ENCODE measurements at places on chromosomes 12 and 14.
A peak's percentile ranks its signal among the peaks of the same experiment; 100 is the strongest.

GRCh38 chr12:91811481-91812287 is 334.0 kb downstream of the BTG1 start:
- no peak for DNase-seq

DNA sequence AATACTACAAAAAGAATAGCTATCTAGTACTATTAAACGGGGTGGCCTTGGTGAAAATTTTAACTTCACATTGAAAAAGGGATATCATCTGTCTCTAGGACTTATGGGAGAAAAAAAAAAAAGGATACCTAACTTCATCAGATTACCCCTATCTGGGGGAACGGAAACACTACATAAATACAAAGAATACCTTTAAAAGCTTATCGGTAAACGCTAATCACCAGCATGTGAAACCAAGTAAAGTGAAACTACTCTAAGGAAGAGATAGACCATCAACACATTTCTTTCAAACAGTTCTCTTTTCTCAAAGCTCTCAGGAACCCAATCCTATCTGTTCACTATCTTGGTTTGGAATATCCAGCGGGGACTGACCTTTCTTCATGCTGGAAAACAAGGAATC is 3.5 kb downstream of the KICS2 start:
- no peak for DNase-seq

DNA sequence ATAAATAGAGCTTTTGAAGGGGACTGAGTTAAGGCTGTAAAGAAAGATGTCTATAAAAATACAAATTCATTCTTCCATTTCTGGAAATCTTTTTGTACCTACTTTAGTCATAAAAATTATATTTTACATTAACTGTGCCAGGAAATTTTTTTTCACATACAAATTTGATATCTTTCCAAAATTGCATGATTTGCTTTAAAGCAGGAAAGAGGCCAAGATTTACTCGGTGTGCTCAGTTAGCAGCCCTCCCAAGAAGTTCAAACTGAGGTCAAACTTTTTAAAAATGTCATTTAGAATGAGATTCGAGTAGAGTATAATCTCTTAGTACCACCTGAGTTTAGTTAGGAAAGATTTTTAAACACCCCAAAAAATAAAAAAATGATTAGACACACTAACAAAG is 173.2 kb upstream of the GRIP1 start:
- no peak for DNase-seq

- DNase-seq = no peak
These were observed 452.4 kb upstream of the SEL1L start for GRCh38 chr14:81986005-81986404.

- no peak for DNase-seq
These were observed 188.1 kb upstream of the PRKD1 start for GRCh38 chr14:30115756-30116155.

GRCh38 chr14:73069585-73069984 is 11.3 kb downstream of the RBM25 start:
- no peak for DNase-seq

GRCh38 chr12:102421802-102422583 is 58.4 kb downstream of the IGF1 start:
- DNase-seq = no peak

GRCh38 chr14:21993837-21994236 is 320.2 kb upstream of the OR4E1 start:
- DNase-seq = no peak

- DNase-seq = no peak
These were observed 394.4 kb downstream of the PCNX1 start for GRCh38 chr14:71301611-71302010.

GRCh38 chr14:91315844-91316267 is 71.4 kb upstream of the GPR68 start:
- DNase-seq = peak; percentile 1

GRCh38 chr14:106845286-106846087 is 1319.1 kb downstream of the TMEM121 start:
- no peak for DNase-seq

DNA sequence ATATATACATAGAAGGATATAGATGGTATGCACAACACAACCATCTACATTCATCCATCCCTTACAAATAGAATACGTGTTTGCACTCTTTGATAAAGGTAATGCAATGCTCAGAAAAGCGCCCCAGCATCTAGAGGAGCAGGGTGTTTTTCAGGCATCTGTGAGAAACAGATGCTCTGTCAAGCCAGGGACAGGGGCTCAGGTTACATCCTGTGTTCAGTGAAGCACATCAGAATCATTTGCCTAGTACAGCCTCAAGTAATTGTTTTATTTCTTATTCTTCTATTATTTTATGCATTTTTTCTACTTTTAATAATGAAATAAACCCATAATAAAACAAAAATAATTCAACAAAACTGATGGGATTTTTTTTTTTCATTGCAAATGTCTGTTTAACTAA is 50.5 kb upstream of the HIF1A start:
- DNase-seq = no peak

- DNase-seq = no peak
These were observed 4.7 kb downstream of the SPRYD3 start for GRCh38 chr12:53074283-53074998.

DNA sequence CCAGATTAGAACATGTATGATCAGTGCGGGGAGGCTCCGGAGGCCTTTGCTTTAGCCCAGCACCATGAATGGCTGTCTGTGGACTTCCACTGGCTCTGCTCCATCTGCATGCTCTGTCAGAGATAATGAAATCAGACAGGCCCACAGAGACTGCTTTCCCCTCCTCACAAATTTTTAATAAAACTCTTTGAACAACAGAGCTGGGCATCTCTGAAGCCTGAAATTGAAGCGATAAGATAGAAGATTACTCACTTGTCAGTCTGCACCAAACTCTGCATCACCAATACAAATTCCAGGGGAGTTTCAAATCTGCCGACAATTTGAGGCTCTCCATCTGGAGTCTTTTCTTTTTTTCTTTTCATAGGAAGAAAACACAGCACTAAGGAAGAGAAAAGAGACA is 110.0 kb downstream of the DYRK2 start:
- DNase-seq = no peak

GRCh38 chr14:24335461-24336171 is 745 bp upstream of the ADCY4 start:
- no peak for DNase-seq

DNA sequence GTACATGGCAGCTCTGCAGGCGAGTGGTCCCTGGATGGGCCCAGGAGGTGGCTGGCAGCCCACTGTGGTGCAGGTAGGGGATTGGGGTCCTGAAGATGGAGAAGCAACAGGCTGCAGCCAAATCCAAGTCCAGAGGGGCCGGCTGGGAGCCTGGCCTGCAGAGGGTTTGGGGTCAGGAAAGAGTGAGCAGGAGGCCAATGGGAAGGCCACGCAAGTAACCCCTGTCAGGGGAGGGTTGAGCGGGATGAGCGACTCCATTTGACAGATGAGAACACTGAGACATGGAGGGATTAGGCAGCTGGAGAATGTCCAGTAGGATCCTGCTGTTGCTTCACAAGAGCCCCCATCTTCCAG is 136.0 kb downstream of the BCL11B start:
- no peak for DNase-seq

GRCh38 chr12:1581973-1582708 is 12.2 kb downstream of the FBXL14 start:
- no peak for DNase-seq

DNA sequence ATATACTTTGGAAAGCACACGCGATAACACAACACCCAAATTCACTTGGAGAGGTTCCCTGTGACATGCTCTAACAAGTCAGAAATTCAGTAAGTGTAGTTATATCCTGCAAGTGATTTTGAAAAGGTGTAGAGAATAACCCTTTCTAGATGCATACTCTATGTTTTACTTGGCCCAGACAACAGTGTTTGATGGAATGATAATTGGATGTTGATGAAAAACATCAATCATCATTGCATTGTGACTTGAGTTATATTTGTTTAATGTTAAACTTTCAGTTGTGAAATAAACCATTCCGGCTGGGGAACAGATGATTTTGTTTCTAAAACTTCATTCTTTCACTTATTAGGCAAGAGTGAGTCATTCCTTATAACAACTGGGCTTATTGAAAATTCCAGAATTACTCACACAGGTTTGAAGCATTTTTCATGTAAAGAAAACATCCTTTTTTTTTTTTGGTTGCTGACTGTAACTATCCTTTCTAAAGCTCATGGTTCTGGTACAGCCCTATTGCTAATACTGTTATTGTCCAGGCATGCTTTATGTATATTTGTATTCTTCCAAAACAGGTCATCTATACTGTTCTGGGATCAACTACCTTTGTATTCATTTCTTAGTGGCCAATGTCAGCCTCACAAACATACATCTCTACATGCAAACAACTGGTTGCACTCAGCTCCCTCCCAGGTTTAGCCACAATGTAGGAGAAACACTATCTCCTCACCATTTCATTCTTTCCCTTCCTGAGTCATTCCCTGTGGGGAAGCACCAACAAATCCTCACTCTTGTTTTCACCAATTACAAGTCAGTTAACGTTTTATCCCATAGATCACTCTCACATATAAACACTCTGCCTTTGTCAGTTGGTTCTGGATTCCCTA is 121.2 kb upstream of the LRIG3 start:
- DNase-seq = no peak

GRCh38 chr12:61369241-61369910 is 890.8 kb upstream of the USP15 start:
- DNase-seq = no peak

- no peak for DNase-seq
These were observed 4.2 kb downstream of the HSPB8 start for GRCh38 chr12:119182701-119183493.

- no peak for DNase-seq
These were observed 265.9 kb upstream of the NOVA1 start for GRCh38 chr14:26863736-26864135.

DNA sequence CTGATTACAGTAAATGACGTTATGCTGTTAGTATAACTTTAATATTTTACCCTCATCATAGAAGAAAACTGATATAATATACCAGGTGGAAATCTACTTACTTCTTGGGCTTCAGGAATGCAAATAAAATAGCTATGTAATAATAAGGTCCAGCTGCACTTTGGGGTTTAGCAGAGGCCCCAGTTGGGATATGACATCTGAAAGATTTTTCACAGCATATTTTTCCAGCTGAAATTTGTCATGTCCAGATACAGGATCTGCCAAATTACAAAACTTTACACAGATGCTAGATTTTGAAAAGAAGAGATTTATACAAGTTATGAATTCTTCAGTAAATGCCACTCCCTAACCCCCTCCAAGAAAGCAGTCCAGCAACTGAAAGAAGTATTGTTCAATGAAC is 29.2 kb upstream of the DCN start:
- DNase-seq = no peak

- DNase-seq = no peak
These were observed 151.4 kb downstream of the GXYLT1 start for GRCh38 chr12:41993283-41993682.

GRCh38 chr14:32224737-32225377 is 21.8 kb upstream of the RNU6-8 start:
- DNase-seq = no peak

- DNase-seq = no peak
These were observed 226.8 kb downstream of the ZFP36L1 start for GRCh38 chr14:68566075-68566474.

- no peak for DNase-seq
These were observed 23.0 kb downstream of the OR10P1 start for GRCh38 chr12:55659486-55660385.

- DNase-seq = no peak
These were observed 26.0 kb upstream of the RXYLT1 start for GRCh38 chr12:63753743-63754142.

- no peak for DNase-seq
These were observed 16.6 kb downstream of the LRTM2 start for GRCh38 chr12:1836854-1837421.

GRCh38 chr12:127249428-127249827 is 1017.5 kb upstream of the TMEM132C start:
- no peak for DNase-seq

- DNase-seq = no peak
These were observed 39.7 kb downstream of the LRRC9 start for GRCh38 chr14:59959668-59960067.

DNA sequence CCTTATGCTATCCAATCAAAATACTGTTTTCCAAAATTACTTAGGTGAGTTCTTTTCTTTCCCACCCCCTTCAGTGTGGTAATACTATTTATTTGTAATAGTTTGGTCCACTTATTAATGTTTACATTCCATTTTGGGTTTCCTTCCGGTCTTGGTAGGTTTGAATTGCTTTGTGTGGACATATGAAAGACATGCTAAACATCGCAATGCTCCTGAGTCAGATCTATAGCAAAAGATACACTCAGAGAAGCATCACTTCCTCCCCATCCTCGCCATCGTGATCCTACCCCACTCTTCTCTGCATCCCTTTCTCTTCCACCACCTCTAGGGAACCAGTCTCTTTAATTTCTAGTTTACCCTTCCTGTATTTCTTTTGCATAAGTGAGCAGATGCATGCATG is 30.0 kb downstream of the TUNAR start:
- no peak for DNase-seq

DNA sequence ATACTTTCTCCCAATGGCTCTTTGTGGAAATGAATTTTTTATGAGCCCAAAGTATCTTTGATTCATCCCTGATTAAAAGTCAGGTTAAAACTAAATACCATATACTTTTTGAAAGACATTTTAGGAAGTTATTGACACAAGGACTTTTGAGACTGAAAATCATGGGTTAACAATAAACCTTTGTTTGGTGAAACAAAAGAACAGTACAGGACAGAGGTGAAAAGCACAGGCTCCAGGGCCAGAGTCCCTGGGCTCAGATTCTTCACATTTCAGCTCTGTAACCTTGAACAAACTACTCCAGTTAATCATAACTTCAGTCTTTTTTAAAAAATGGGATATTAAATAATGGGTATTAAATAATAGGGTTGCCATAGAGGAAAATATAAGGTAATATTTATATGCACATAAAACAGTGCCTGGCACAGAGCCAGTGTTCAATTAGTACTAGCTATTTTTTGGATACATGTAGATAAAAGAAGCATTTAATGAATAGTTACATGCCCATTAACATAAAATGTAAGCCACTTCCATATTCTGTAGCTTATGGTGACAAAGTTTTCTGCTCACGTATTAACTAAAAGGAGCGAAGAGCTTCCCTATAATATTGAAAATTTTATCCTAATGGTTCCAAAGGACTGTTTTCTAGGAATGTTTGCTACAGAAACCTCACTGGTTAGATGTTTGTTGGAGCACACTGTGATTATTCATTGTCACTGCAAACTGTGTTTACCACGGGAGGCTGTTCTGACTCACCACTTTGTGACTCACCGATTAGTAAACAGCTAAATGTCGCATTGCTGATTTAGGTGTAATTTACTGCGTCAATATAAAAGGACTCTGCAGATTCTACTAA is 255.4 kb downstream of the DAD1 start:
- no peak for DNase-seq

DNA sequence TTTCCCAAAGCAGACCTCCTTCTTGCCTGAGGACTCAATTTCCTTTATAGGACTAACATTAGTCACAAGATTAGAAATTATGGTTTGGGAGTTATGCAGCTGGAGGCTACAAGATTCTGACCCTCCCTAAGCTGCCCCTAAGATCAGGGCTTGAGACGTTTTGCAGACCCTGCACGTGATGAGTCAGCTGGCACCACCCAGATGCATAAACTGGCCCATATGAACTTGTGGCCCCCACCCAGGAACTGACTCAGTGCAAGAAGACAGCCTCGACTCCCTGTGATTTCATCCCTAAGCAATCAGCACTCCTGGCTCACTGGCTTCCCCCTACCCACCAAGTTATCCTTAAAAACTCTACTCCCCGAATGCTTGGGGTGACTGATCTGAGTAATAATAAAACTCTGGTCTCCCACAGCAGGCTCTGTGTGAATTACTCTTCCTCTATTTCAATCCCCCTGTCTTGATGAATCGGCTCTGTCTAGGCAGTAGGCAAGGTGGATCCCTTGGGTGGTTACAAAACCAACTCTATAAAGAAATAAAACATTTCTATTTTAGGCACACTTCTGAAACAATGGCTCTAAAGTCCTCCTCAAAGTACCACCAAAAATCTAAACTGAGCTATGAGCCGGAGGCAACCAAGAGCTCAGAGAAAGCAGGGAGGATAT is 233.4 kb downstream of the TMEM132D start:
- no peak for DNase-seq
